ENCODE measurements at places on chromosomes 4 and X. TPM values are rescaled to one million over a fixed set of nuclear protein-coding genes. Genes with fewer than 3 reads are reported as not detected.

The SCOC gene
- total RNA-seq = 70.1 TPM

GRCh38 chr4:132614682-132615081 is 534.4 kb upstream of the PCDH10 start:
- no peak for DNase-seq

- no peak for DNase-seq
Observed at GRCh38 chr4:184142121-184143000, 75.3 kb downstream of the ENPP6 start.

- no peak for DNase-seq
Observed at GRCh38 chr4:25095837-25096236, 64.4 kb downstream of the SEPSECS start.

DNA sequence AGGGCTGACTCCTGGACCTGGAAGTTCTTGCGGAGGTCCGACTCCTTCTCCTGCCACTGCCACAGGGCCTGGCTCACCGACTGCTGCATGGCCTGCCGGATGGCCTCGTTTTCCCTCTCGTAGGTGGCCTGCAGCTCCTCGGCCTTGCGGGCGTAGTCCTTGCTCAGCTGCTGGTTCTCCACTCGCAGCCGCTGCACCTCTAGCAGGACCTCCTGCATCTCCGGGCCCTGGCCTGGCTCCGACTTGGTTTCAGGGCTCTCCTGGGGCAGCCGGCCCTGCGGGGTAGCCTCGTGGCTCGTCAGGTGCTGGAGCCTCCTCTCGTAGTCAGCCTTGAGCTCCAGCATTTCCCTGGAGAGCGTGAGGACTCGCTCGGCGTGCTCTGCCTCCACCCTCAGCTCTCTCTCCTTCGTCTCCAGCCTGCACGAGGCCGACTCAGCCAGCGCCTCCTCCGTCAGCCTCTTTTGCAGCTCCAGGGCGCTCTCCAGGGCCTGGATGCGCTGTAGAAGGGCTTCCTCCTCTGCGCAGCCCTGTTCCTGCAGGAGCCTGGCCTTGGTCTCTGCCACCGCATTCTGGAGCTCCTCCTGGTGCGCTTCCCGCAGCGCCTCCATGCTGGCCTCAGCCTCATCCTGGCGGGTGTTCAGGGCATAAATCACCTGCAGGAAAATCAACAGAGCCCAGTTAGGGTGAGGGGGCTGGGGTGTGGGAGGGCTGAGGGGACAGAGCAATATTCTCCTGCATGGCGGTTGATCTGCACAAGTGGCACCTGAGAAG is 72.2 kb downstream of the FAM184B start:
- DNase-seq = no peak

DNA sequence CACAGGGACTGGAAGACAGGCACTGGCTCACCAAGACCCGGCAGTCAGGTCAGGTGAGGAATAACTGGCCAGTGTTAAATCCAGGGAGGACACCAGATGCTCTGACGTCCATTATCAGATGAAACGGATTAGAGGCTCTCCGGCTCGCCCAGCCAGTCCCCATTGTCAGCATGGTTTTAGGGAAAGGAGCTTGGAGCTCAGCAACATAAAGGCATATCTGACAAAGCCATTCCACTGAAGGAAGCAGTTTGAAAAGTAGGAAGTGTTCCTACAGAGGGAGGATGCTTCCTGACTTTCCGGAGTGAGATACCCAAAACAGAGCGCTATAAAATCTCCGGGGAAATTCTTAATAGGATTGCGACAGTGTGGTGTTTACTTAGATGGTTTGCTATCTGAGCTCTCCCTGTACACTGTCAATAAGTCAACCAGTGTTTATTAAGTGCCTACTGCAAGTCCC is 14.8 kb downstream of the NDNF start:
- DNase-seq = no peak

All from Calu3 (cell line).